ENCODE measurements at places on chromosomes 2 and 18.

DNA sequence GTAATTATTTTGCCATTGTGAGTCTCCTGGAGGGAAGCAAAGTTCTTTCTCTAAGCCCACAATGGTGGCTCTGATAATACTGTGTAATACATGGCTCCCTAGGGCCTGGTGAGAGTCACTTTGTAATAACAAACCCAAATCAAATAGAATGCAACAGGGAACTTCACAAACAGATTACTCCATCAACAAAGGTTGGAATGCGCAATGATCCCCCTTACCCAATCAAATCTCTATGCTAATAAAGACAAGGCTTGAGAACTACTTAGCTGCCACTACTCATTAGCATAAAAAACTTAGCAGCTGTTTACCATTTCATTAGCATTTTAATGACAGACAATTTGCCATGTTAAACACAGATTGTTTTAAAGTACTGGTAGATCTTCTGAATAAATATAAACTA is 285.6 kb upstream of the SESTD1 start:
- peaks cover 28% of the 10 kb centered on the region for H3K4me1 ChIP-seq
- H3K27me3 ChIP-seq, result no peaks in the 10 kb centered on the region
- H3K4me3 ChIP-seq, result no peak overlapping the region

DNA sequence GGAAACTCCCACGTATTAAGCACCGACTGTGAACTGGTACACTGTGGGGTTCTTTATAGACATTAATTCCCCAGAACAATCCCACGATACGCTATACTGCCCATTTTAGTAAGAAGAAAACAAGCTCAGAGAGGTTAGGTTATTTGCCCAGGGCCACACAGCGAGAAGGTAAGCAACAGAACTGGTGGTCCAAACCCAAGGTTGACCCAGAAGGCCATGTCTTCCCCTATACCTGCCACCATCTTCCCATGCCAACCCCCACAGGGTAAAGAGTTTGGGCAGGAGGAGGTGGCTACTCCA is 69.9 kb downstream of the MARCO start:
- H3K4me1 ChIP-seq, result no peaks in the 10 kb centered on the region
- H3K36me3 ChIP-seq, result no peaks in the 10 kb centered on the region
- peak overlapping the region; percentile 51 for H3K4me3 ChIP-seq
- DNase-seq, result no peak

- no peak for DNase-seq
- no peaks in the 10 kb centered on the region for H3K4me1 ChIP-seq
- no peaks in the 10 kb centered on the region for H3K36me3 ChIP-seq
- H3K4me3 ChIP-seq, result no peak overlapping the region
- no peak overlapping the region for H3K27ac ChIP-seq
Measured at GRCh38 chr2:237391140-237391539, 22.8 kb downstream of the COL6A3 start.

GRCh38 chr2:229445019-229445418 is 173.9 kb upstream of the PID1 start:
- H3K27me3 ChIP-seq, result no peaks in the 10 kb centered on the region
- peak; percentile 4 for DNase-seq
- H3K27ac ChIP-seq, result no peak overlapping the region
- no peak overlapping the region for H3K4me3 ChIP-seq

GRCh38 chr2:232276733-232277313 is 101.7 kb upstream of the ALPP start:
- no peaks in the 10 kb centered on the region for H3K36me3 ChIP-seq
- no peaks in the 10 kb centered on the region for H3K27me3 ChIP-seq
- no peak overlapping the region for H3K4me3 ChIP-seq
- no peak overlapping the region for H3K27ac ChIP-seq

- no peak overlapping the region for H3K4me3 ChIP-seq
- no peaks in the 10 kb centered on the region for H3K27me3 ChIP-seq
- no peaks in the 10 kb centered on the region for H3K4me1 ChIP-seq
Measured at GRCh38 chr2:18247282-18248110, 313.0 kb downstream of the RDH14 start.

DNA sequence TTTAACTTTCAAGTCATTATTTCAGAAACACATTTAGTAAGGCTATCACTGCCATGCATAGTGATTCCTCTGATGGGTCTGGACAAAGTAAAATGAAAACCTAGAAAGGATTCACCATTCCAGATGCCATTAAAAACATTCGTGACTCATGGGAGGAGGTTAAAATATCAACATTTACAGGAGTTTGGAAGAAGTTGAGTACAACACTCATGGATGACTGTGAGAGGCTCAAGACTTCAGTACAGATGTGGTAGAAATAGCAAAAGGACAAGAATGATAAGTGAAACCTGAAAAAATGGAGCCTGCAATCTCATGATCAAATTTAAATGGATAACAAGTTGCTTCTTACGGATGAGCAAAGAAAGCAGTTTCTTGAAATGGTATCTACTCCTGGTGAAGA is 5.8 kb upstream of the TWSG1 start:
- no peak for DNase-seq
- H3K4me3 ChIP-seq, result no peak overlapping the region
- no peaks in the 10 kb centered on the region for H3K4me1 ChIP-seq
- no peak overlapping the region for H3K27ac ChIP-seq
- H3K36me3 ChIP-seq, result no peaks in the 10 kb centered on the region
- peaks cover 12% of the 10 kb centered on the region for H3K27me3 ChIP-seq

GRCh38 chr2:86482034-86482433 is 40.9 kb downstream of the KDM3A start:
- H3K4me1 ChIP-seq, result no peaks in the 10 kb centered on the region
- H3K4me3 ChIP-seq, result no peak overlapping the region
- H3K27ac ChIP-seq, result no peak overlapping the region
- peaks cover 14% of the 10 kb centered on the region for H3K36me3 ChIP-seq

DNA sequence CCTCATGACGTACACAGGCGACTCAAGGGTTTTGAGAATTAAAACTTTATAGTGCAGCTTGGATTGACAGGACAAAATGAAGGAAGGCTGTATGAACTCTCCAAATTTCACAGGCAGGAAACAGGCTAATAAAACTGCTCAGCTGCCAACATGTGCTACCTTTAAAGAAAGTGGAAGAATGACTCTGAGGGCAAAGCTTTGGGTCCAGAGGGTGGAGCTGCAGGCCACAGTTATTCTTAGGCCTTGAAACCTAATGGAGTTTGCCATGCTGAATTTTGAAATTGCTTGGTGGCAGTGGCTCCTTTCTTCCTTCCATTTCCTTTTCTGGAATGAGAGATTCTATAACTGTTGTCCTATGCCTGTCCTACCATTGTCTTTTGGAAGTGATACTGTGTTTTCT is 34.8 kb downstream of the HAT1 start:
- DNase-seq, result peak; percentile 19
- peak overlapping the region; percentile 4 for H3K27ac ChIP-seq

DNA sequence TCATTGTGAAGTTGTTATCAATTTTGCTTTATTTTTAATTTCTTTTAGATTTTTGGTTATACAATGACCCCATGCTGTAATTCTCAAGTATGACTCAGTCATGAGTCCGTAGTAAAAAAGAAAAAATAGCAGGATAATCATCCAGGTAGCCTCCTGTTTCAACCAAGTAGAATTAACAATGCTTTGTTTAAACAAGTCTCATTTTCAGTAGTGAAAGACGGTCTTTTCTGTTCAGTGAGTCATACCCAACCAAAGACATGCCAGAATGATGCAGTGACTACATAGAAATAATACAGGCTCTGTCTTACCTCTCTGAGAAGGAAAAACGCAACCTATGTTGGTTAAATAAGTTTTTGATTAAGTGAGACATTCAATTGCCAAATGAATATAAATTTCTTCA is 67.8 kb upstream of the DSC1 start:
- H3K36me3 ChIP-seq, result no peaks in the 10 kb centered on the region
- no peaks in the 10 kb centered on the region for H3K27me3 ChIP-seq
- DNase-seq, result no peak

GRCh38 chr18:35253655-35254287 is 12.9 kb downstream of the ZNF397 start:
- no peak overlapping the region for H3K4me3 ChIP-seq
- H3K4me1 ChIP-seq, result no peaks in the 10 kb centered on the region
- H3K27ac ChIP-seq, result no peak overlapping the region
- H3K36me3 ChIP-seq, result peaks cover 13% of the 10 kb centered on the region

- no peak overlapping the region for H3K4me3 ChIP-seq
- no peak overlapping the region for H3K27ac ChIP-seq
- no peak for DNase-seq
- no peaks in the 10 kb centered on the region for H3K4me1 ChIP-seq
- H3K27me3 ChIP-seq, result no peaks in the 10 kb centered on the region
Measured at GRCh38 chr2:173048897-173049661, 26.6 kb upstream of the MAP3K20 start.

DNA sequence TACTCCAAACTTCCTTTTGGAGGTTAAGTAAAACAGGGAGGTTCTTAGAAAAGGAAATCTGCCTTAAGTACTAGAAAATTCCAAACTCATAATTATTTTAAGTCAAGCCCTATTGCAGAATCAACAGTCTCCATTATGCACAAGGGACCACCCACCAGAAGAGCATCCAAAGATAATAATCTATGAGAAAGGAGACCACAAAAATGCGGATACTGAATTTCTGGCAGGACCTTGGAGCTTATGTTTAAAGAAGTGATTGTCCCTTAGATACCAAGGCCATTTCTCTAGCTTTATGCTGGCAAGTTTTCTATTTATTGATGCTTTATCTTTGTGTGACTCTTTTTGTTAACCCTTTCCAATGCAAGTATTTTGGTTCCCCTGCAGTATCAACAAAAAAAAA is 404.0 kb upstream of the MMADHC start:
- no peak for DNase-seq
- H3K4me3 ChIP-seq, result no peak overlapping the region
- H3K36me3 ChIP-seq, result no peaks in the 10 kb centered on the region
- H3K27me3 ChIP-seq, result no peaks in the 10 kb centered on the region

DNA sequence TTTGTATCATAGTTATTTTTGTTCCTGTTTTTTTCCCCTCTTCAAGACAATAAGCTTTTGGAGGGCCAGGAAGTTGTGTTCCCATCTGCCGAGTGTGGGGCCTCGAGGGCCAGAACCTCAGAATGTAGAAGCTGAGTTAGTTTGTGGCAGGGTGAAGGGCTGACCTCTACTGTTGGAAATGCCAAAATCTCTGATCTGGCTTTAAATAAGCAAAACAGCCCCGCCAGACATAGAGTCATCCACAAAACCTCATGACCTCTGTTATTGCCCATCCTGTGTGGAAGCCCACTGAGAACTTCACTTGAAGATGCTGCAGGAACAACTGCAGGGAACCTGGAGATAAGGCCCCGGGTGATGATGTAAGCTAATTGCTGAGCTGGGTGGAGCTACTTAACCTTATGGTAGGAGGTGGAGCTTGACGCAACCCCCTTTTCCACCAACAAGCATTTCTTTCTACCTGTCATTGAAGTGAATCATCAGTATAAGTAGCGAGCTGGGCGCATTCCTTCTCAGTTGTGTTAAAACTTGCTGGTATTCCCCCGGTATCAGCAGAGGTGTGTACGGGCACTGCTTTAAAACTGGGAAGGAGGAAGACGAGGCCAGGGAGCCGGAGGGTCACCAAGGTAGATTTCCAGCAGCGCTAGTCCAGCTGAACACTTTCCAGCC is 177.2 kb downstream of the NEDD4L start:
- H3K4me1 ChIP-seq, result peaks cover 73% of the 10 kb centered on the region
- no peaks in the 10 kb centered on the region for H3K36me3 ChIP-seq
- no peak overlapping the region for H3K4me3 ChIP-seq
- H3K27me3 ChIP-seq, result no peaks in the 10 kb centered on the region

DNA sequence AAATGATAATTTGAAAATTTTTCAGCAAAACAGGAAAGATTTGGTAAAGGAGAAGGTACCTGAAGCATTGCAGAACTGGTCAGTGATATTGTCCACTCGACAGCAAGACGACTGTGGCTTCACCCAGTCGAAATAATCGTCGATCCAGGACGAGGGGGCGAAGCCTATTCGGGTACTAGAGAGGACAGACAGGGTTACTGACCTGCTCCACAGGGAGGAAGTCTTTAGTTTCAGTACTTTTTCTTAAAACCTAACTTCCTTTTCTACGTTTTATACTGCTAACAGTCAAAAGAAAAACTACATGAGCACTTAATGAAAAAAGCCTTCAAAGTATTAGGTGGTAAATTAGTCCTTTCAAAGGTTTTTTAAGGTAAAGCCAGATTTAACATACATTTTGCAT is 36.0 kb downstream of the RMC1 start:
- DNase-seq, result no peak
- H3K27me3 ChIP-seq, result no peaks in the 10 kb centered on the region
- H3K27ac ChIP-seq, result no peak overlapping the region
- no peaks in the 10 kb centered on the region for H3K4me1 ChIP-seq

DNA sequence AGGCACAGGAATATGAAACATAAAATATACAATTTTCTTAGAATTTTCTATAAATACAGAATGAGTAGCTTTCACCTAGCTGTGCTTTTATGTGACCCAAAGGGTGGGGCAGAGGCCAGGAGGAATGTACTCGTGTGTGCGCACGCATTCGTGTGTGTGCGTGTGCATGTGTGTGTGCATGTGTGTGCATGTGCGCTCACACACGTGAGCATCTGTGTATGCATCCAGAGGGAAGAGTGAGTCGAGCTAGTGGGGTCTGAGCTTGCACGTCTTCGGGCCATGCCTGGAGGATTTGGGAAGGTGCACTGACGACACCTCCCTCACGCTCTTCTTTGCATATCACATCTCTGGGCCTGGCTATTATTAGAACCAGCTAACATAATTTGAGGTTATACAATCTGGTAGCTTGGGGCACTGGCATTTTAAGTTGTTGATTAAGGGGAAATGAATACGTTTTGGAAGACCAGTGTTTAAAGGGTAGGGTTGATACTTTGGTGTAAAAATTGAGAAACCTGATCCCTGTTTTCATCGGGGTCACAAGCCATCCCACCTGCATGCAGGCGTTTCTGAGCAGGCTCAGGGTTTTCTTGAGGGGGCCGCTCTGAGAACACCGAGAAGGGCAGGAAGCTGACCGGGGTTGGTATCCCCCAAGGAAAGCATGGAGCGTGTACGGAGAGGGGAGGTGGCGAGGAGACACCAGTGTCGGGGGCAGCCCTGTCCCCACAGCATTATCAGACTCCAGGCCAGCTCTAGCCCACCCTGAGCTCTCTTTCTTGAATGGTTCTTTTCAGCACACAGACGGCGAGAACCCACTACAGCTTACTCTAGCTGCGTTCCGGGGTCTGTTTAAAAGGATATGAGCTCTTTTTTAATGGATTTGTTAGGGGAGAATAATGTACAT is 85.3 kb downstream of the LRRFIP1 start:
- no peaks in the 10 kb centered on the region for H3K27me3 ChIP-seq
- H3K4me1 ChIP-seq, result peaks cover 43% of the 10 kb centered on the region
- H3K4me3 ChIP-seq, result no peak overlapping the region
- no peaks in the 10 kb centered on the region for H3K36me3 ChIP-seq
- H3K27ac ChIP-seq, result no peak overlapping the region

DNA sequence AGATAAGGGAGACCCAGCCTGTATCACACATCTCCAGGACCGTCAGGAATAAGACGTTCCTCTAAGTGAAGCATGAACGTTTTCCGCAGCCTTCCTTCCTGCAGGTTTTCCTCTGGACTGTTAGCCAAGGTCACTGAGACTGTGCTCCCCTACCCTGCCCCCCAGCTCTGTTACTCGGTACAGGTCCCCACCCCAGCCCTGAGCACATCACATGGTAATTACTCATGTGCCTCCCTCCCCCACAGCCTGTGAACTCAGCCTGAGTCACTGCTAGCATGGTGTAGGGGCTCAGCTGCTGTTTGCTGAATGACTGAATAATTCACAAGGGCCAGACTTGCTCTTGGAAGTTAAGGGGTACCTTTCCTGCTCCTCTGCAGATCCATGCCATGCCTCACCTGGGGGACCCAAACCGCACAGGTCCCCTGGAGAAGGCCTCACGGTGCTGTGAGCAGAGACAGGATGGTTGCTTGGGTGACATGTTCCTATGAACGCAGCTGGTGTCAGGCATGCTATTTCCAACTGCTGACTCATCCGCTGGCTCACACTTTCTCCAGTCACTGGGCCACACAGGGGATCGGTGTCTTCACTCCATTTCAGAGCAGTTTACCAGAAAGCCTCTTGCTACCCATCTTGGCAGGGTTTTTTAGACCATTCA is 88.2 kb downstream of the PLB1 start:
- no peaks in the 10 kb centered on the region for H3K27me3 ChIP-seq
- no peaks in the 10 kb centered on the region for H3K4me1 ChIP-seq
- no peak overlapping the region for H3K4me3 ChIP-seq
- no peak for DNase-seq
- no peaks in the 10 kb centered on the region for H3K36me3 ChIP-seq
- no peak overlapping the region for H3K27ac ChIP-seq
